ENCODE measurements at places on chromosomes 11 and 22.
A peak's percentile ranks its signal among the peaks of the same experiment; 100 is the strongest.

GRCh38 chr11:8089791-8090510 is 8.9 kb downstream of the TUB start:
- no peak for DNase-seq

GRCh38 chr22:48155446-48155845 is 1393.0 kb downstream of the TBC1D22A start:
- DNase-seq: no peak

DNA sequence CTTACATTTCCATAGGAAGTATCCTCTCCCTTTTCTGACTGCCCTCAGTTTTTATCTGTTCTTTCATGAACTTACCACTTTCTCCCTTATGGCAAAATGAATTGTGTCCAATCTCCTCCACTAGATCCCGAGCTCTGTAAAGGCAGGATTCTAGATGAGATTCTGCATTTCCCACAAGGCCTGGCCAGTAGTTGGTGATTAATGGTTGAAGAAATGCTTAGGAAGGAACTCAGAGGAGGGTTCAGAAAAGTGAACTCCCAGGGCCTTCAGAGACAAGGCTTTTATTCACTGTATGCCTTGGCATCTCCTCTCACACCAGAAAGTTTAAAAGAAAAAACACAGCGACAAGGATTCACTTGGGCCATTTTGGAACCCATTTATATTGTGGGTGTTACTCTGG is 66.2 kb downstream of the CCDC81 start:
- DNase-seq: no peak

DNA sequence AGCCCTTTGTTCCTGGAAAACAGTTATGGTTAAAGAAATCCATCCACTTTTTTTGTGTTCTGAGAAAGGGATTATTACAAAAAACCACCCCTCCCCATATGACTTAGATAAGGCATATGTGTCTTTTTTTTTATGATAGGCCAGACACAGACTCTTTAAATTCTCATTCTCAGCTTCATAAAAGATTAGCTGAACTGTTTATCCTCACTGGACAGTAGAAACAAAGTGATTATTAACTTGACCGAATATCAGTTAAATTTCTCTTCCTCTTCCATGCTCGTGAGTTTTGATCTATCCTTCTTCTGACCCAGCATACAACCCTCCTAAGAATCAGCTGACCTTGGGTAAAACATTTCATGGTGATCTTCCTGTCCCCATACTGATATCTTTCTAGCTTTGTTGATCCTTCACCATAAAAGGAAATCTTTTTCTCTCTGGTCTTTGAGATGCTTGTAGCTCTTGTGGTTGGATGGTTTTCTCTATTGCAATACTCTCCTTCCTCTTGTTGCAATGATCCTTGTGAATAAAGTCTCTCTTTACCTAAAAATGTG is 26.2 kb downstream of the OR2AG2 start:
- DNase-seq: no peak

DNA sequence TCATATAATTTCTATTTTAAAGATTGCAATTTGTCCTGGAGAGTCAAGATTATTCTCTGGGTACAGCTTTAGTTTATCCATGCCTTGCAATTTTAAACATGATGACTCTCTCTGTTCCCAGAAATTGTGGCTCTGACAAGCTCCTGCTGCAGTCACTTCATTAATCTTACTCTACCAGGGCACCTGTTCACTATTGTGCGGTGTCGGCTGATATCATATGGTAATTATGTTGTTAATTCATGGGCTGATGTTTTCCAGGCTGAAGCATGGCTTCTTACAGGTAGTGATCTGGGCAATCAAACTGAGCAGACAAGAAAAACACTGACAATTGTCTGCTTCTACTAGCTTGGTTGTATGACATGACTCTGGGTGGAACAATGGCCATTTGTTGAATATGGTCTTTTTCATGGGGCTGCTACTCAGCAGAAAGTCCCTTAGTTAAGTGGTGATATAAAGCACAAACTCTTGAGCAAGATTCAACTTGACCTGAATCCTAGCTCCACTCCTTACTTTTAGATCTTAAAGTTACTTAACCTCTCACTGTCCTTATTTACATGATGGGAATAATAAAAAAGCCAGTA is 230.7 kb downstream of the FAT3 start:
- no peak for DNase-seq

- DNase-seq: no peak
Observed at GRCh38 chr22:27420817-27421361, 380.7 kb downstream of the MN1 start.

GRCh38 chr11:113593698-113594308 is 112.3 kb downstream of the TMPRSS5 start:
- peak; percentile 53 for DNase-seq

- no peak for DNase-seq
Observed at GRCh38 chr11:35321532-35322317, 97.6 kb downstream of the SLC1A2 start.

DNA sequence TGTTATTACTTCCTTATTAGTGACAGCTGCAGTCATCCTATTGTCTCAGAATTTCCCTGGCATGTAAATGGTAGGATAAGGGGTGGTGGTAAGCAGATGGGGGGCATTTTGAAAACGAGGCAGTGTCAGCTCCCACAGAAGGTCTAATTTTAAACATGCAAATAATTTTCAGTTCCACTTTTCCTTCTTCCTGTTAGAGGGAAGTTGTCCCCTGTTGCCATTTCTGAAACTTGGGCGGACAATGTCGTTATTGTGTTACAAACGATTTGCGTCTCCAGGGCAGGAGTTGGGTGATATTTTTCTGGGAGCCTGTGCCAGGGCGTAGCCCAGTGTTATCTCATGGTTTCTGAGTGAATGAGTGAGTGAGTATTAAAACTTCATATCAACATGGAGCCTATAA is 7.4 kb downstream of the PTPRJ start:
- no peak for DNase-seq

DNA sequence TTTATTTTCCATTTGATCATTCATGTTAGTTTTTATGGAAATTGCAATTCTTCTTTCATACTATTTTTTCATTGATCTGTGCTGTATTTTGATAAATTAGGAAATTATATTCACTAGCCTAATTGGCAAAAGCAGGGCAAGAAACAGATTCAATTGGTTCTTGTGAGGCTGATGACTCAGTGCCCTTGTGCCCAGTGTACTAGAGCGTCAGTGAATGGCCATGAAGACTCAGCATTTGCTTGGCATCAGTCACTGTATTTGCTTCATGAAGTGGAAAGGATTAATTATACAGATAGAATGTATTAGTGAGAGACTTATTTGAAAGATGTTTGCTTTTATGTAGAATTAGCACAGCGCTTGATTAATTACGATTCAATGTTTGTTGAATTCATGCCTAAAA is 31.8 kb downstream of the MRGPRX1 start:
- DNase-seq: no peak

- DNase-seq: no peak
Observed at GRCh38 chr11:70384566-70385152, 13.7 kb upstream of the CTTN start.

DNA sequence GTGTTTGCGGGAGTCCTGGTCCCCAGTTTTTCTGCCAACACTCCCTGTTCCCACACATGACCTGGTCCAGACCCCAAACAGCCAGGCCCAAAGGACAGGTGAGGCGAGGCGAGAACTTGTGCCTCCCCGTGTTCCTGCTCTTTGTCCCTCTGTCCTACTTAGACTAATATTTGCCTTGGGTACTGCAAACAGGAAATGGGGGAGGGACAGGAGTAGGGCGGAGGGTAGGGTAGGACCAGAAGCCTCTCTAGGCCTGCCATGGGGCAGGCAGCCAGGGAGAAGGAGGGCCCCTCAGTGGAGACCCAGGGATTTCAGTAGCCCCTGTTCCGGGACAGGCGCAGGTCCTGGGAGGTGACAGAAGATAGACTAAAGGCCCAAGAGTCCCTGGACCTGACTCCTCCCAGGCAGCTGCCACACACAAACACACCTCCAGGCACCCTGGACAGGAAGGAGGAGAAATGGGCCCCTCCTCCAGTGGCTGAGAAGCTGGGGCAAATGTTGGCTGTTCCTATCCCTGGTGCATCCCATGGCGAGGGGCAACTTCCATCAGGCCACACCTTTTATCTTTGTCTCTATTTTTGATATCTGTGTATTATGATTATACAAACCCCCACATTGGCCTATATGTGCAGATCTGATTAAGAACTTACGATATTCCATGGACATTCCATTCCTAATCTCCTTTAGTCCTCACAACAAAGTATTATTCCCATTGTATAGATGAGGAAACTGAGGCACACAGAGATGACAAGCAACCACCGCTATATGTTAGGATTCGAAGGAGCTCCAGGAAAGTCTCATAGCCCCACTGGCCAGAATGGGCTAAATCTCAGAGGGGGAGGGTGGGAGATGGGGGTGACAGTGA is 626 bp upstream of the F2 start:
- no peak for DNase-seq

DNA sequence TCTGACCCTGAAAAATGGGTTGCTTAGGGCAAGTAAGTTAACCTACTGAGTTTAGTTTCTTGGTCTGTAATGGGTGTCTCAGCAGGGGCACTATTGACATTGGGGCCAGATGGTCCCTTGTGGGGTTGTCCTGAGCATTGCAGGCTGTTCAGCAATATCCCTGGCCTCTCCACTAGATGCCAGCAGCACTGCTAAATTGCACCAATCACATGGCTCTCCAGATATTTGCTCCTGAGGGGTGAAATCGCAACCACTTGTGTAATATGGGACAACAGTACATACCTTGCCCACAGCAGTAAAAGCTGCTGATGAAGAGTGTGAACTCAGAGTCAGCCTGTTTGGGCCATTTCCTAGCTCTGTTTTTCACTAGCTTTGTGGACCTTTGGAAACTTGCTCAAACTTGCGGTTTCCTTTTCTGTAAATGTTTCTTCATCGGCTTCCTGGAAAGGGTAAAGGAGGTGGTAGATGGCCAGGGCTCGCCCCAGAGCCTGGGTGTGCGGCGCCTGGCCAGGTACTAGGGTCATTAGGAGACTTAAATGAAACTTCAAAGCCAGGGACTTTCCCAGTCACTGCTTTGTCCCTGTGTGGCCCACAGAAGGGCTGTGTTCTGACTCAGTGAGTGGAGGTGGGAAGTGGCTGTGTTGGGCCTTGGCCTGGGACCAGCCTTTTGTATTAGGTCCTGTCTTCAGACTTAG is 13.0 kb downstream of the NCF4 start:
- peak; percentile 41 for DNase-seq

DNA sequence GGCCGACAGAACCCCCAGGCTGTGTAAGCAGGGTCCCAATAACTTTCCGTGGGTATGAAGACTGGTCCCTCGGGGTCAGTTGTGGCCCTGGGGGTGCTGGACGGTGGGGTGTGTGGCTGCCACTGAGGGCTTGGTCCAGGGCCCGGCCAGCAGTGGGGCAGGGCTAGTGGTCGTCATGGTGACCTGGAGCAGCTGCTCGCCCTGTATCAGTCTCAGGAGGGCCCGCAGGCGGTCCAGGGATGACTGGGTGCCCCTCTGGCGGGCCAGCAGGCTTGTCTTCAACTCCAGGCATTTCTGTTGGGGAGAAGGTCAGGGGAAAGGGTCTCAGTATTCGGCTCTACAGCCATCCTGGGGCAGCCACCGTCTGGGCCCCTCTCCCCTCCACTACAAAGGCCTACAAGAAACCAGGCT is 126.8 kb downstream of the PHF21B start:
- no peak for DNase-seq

DNA sequence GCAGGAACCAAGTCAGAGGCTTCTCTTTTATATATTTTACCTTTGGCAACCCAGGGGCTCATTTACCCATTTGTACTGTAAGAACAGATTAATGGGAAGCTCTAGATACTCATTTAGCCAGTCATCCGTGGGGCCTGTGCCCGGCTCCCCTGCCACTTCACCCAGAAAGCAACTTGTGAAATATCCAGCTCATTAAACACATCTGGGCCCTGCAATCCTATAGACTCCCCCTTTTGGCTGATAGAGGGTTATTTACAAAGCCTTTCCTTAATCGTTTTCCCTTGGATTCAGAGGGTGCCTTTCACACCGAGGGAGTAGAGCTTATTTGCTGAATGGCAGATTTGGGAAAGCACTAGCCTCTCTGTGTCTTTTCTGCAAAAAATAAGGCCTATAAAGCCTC is 118.7 kb upstream of the SORL1-AS1 start:
- DNase-seq: no peak

GRCh38 chr11:46210133-46210636 is 67.3 kb upstream of the CREB3L1 start:
- no peak for DNase-seq

DNA sequence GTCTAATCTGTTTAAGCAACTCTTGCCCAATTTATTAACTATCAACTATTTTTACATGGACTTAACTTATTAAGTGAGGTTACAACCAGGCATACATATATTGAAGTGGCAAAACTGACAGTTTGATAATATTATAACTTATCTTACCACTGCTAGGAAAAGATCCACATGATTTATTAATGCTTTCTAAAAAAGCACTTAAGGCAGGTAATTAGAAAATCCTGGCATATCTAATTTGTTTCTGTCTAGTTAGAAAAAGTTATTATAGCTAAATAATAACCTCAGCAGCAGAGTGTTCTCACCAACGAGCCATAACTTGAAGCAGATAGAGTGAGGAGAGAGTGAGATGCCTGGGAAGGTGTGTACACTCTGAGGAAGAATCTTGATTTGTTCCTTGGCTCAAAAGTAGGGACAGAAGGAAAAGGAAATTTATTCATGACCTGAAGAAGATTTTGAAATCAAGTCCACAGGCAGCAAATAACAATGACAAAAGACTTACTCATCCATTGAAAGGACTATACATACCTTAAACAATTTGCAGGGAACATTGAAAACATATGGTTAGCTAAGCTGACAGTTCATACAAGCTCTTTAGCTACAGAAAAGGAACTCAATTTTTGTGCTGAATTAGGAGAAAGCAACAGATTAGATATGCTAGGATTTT is 7.1 kb upstream of the MUC15 start:
- no peak for DNase-seq

DNA sequence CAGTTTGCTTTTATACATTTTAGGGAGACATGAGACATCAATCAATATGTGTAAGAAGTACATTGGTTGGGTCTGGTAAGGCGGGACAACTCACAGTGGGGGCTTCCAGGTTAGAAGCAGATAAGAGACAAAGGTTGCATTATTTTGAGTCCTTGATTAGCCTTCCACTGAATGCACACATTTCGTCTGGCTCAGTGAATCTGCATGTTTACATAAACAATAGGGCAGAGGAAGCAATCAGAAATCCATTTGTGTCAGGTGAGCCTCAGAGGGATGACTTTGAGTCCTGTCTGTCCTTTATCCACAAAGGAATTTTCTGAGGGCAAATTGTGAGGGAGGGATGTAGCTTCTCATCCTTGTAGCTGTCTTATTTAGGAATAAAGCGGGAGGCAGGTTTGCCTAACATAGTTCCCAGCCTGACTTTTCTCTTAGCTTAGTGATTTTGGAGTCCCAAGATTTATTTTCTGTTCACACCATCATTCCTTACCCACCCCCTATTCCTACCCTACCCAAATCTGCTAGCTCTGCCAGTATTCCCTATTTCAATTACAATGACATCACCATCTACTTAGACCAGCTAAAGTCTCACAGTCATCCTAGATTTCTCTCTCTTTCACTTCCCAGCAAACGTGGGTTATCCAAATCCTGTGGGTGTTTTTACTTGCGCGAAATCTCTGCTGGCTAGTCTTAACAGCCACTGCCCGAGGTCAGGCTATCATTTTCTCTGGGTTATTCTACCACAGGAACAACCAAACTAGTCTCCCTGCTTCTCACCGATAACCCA is 2.9 kb downstream of the SC5D start:
- no peak for DNase-seq

GRCh38 chr11:44029977-44030911 is 17.5 kb upstream of the ACCSL start:
- no peak for DNase-seq

- no peak for DNase-seq
Observed at GRCh38 chr11:119976805-119977560, 160.9 kb downstream of the TRIM29 start.
